ENCODE measurements at places on chromosomes 1 and 21.

GRCh38 chr1:53644496-53644895 lies 94.5 kb downstream of the GLIS1 start:
- DNase-seq = no peak

GRCh38 chr1:38740487-38740886 lies 119.1 kb downstream of the RRAGC start:
- DNase-seq = no peak

GRCh38 chr1:109111386-109112055 lies 2.4 kb upstream of the ELAPOR1 start:
- no peak for DNase-seq

DNA sequence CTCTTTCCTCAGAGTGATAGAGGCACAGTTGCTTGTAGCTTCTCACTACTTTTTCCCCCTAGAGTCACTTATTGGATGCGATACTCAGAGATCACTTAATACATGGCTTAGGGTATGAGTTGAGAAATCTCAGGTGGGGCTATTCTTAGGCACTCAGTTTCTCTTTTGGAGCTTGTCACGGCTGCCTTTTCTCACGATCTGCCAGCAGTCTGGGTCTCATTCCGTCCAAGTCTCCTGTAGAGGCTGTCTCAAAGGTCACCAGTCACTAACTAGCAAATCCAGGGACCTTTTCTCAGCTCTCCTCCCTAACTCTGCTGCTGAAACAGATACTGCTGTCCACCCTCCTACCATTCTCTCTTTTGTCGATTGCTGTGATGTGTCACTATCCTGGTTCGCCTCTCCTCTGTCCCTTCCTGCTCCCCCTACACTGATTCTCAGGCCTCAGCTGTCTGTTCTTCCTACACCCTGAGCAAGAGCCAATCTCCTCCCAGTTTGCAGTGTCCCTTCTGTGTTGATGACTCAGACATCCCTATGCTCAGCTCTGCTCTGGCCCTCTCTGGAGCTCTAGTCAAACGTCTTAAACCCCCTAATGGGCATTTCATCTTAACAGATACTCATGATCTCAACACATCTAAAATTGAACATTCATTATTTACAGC lies 12.4 kb downstream of the ATP1A2 start:
- no peak for DNase-seq

GRCh38 chr1:157995583-157996169 lies 2.2 kb downstream of the KIRREL1 start:
- DNase-seq = no peak

- DNase-seq = no peak
These were observed 86.8 kb downstream of the WLS start for GRCh38 chr1:68145418-68146126.

GRCh38 chr1:153866045-153866850 lies 56.5 kb downstream of the GATAD2B start:
- DNase-seq = peak; percentile 45

GRCh38 chr1:33348194-33348593 lies 27.3 kb upstream of the A3GALT2 start:
- DNase-seq = no peak

DNA sequence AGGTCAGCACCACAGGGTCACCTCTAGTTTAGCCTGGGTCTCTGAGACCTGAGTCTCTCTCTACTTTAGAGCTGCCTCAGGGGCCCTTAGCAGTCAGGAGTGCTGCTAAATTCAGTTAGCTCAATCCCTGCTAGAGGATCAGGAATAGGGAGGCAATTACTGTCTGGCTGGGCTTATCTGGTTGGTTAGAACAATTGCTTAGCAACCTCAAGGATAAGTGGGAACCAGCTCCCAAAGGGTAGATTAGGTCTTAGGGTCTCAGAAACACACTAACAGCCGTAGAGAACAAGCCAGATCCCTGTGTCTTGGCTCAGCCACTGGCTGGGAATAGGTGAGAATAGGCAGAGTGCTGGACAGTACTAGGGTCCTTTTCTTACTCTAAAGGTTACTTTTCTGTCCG lies 7.7 kb downstream of the PM20D1 start:
- DNase-seq = no peak

- no peak for DNase-seq
These were observed 167.7 kb upstream of the PTGFR start for GRCh38 chr1:78322928-78323680.

- DNase-seq = no peak
These were observed 681 bp upstream of the GPR61 start for GRCh38 chr1:109538827-109539555.

- DNase-seq = no peak
These were observed 57.7 kb downstream of the TRIM11 start for GRCh38 chr1:228348708-228349467.

GRCh38 chr1:42933610-42934491 lies 24.8 kb downstream of the SLC2A1 start:
- no peak for DNase-seq

DNA sequence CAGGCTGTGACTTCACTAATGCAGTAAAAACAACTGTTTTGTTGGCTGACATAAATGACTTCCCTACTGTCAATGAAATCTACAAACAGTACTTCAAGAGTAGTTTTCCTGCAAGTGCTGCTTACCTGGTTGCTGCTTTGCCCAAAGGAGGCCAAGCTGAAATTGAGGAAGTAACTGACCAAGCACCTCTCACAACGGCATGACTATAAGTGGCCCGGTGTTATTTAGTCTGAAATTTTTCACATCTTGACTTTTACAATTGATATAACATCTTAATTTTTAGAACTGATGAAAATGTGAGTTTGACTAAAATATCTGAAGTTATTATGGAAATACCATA lies 274.9 kb upstream of the NR5A2 start:
- no peak for DNase-seq

- no peak for DNase-seq
These were observed 351.3 kb upstream of the RUNX1 start for GRCh38 chr21:35400233-35400939.

GRCh38 chr21:41977034-41977950 lies 23.5 kb upstream of the C2CD2 start:
- DNase-seq = no peak

DNA sequence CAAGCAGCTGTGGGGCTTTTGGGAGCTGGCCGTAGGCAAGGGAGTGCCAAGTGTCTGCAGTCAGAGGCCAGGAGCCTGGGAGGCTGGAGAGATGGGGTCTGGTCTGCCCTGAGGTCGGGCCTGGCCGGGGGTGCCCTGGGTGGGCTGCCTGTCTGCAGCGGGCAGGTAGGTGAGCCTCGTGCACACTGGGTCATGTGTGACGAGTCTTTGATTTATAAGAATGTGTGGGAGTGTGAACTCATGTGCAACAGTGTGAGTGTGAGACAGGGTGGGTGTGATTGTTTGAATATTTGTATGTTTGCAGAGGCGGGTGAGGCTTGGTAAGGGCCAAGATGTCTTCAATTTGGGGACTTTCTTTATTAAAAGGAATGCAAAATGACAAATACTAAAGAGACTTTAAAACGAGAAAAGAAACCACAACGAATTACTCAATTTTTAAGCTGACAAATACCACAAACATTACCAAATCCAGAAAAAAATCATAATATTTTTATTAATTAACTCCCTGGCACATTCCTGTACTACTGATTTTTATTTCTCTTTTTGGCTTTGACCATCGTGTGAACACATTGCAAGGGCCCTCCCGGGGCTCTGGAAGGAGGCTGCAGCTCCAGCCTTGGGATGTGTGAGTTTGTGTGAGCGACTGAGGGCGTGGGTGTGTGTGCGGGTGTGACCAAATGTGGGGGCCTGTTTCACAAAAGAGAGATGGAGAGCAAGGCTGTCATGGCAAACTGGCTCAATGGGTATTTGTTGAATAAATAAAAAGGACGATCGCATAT lies 110.3 kb upstream of the WNT4 start:
- DNase-seq = no peak

DNA sequence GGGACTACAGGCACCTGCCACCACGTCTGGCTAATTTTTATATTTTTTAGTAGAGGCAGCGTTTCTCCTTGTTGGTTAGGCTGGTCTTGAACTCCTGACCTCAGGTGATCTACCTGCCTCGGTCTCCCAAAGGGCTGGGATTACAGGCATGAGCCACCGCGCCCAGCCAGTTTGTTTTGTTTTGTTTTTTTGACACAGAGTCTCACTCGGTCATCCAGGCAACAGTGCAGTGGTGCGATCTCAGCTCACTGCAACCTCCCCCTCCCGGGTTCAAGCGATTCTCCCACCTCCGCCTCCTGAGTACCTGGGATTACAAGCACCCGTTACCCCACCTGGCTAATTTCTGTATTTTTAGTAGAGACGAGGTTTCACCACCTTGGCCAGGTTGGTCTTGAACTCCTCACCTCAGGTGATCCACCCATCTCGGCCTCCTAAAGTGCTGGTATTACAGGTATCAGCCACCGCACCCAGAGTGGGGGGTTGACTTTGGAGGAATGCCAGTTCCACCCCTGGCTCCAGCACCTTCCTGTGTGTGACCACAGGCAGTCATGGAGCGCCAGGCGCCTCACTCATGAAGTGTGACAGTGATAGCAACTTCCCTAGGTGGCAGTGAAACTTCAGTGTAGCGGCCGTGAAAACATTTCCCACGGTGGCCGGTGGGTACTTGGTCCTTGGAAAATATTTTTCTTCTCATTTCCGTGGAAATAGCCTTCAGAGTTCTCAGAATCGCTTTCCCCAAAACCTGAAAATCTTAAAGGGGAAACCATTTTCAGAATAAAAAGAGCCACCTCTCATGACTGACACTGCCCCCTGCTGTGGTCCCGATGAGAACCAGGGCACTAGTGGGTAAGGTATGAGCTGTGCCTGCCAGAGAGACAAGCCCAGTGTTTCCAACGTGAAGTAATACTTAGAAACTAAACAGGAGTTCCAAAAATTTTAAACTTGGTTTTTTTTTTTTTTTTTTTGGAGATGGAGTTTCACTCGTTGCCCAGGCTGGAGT lies 48.6 kb downstream of the WDR4 start:
- no peak for DNase-seq

GRCh38 chr1:36408479-36408878 lies 10.8 kb upstream of the LSM10 start:
- DNase-seq = no peak

DNA sequence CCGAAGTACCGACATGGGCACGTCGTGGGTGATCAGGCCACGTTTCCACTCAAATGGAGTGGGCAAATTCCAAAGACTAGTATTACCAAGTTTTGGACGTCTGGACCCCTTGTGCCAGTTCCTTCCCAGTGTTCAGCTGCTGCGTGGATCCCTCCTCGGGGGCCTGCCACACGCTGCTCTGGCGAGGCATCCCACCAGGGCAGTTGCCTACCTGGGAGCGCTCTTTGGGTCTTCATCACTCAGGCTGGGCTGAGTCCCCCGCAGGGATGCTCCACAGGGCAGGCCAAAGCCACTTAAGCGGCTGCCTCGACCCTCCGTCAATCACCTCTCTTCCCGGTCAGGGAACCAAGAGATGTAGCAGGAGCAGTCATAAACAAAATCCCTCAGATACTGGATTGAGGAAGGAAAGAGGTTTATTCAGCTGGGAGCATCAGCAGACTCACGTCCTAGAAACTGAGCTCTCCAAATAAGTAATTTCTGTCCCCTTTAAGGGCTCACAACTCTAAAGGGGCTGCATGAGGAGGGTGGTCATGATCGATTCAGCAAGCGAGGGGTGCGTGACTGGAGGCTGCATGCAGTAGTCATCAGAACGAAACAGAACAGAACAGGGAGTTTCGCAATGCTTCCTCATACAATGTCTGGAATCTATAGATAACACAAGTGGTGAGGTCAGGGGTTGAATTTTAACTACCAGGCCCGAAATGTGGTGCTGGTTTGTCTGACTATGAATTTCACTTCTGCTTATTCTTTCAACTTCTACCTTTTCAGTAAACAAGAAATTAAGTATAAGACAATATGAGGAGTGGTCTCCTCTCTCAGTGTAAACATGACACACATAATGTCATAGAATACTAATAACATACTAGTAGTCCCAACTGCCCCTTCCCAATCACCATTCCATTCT lies 998.6 kb upstream of the NCAM2 start:
- no peak for DNase-seq

GRCh38 chr1:7454052-7454815 lies 316.9 kb upstream of the VAMP3 start:
- DNase-seq = no peak

- no peak for DNase-seq
These were observed 75.2 kb upstream of the C1orf21 start for GRCh38 chr1:184311580-184311979.

- no peak for DNase-seq
These were observed 30.7 kb downstream of the RPAP2 start for GRCh38 chr1:92329347-92330129.

Measured in SK-N-MC (cell line).